ENCODE measurements at places on chromosomes 6 and 20. TPM values are rescaled to one million over a fixed set of nuclear protein-coding genes. Genes with fewer than 3 reads are reported as not detected.

DNA sequence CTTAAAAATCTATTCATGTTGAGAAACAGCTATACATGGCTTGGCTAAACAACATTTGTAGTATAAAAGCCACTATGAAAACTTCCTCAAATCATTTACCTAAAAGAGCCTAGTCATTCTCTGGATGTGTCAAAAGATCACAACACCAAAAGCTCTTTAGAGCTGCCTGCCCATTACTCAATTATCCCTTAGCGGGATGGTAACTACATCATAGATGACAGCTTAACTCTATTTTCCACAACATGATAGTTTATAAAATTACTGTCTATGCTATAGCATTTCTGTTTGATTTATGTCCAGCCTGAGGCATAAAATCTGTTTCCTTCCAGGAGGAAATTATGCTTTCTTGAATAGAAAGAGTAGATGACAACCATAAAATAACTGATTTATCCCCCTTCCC is 777.6 kb upstream of the HS3ST5 start:
- no peak overlapping the region for H3K4me3 ChIP-seq

The ZKSCAN3 gene
- 1.6 TPM for polyA plus RNA-seq

DNA sequence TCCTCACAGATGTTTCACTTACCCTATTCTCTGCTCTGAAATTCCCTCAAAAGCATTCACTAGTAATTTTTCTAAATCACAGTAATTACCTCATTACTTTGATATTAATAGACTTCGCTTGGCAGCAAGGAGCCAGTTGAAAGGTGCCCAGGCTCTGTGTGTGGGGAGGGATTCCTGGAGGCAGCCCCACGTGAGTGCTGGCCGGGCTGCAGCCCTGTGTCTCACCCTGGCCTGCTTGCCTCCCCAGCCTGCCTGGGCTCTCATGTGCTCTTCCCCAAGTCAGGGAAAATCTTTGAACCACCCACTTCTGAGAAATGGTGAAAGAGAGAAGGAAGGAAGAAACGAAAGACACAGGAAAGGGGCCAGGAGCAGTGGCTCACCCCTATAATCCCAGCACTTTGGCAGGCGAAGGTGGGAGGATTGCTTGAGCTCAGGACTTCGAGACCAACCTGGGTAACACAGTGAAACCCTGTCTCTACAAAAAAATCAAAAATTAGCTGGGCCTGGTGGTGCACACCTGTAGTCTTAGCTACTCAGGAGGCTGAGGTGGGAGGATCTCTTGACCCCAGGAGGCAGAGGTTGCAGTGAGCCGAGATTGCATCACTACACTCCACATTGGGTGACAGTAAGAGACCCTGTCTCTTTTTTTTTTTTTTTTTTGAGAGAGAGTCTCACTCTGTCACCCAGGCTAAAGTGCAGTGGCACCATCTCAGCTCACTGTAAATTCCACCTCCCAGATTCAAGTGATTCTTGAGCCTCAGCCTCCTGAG is 20.0 kb upstream of the SNTA1 start:
- no peak overlapping the region for H3K4me3 ChIP-seq
- H3K36me3 ChIP-seq = no peaks in the 10 kb centered on the region
- H3K27ac ChIP-seq = no peak overlapping the region
- no peaks in the 10 kb centered on the region for H3K27me3 ChIP-seq
- no peak for DNase-seq

The ANKRD66 gene
- not detected for polyA plus RNA-seq

The SPATS1 gene
- not detected for polyA plus RNA-seq

The SNAP91 gene
- 0.15 TPM for polyA plus RNA-seq

The GLP1R gene
- not detected for polyA plus RNA-seq

DNA sequence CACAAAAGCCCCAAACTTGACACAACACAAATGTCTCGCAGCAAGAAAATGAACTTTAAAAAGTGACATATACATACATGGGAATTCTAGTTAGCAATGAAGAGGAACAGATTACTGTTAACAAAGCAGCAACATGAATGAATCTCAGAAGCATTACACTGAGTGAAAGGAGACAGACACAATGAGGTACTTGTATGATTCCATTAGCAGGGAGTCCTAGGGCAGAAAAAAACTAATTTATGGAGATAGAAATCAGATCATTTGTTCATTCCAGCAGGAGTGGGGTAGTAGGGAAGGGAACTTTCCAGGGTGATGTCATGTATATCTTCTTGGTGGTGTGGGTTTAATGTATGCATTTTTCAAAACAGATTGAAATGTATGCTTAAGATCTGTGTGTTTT is 524.4 kb downstream of the KIF16B start:
- no peak overlapping the region for H3K27ac ChIP-seq
- no peaks in the 10 kb centered on the region for H3K4me1 ChIP-seq
- no peaks in the 10 kb centered on the region for H3K36me3 ChIP-seq
- no peaks in the 10 kb centered on the region for H3K27me3 ChIP-seq
- H3K4me3 ChIP-seq = no peak overlapping the region

The MLN gene
- not detected for polyA plus RNA-seq

- H3K36me3 ChIP-seq = peaks cover 9% of the 10 kb centered on the region
- H3K4me3 ChIP-seq = no peak overlapping the region
- no peak for DNase-seq
These were observed 104.9 kb downstream of the FOXO3 start for GRCh38 chr6:108665495-108666196.

The TMEM170B gene
- 1.1 TPM for polyA plus RNA-seq

- H3K4me1 ChIP-seq = peaks cover 11% of the 10 kb centered on the region
- H3K27me3 ChIP-seq = peaks cover 68% of the 10 kb centered on the region
- H3K27ac ChIP-seq = no peak overlapping the region
- DNase-seq = no peak
- no peaks in the 10 kb centered on the region for H3K36me3 ChIP-seq
These were observed 17.2 kb upstream of the HCK start for GRCh38 chr20:32034581-32035425.

DNA sequence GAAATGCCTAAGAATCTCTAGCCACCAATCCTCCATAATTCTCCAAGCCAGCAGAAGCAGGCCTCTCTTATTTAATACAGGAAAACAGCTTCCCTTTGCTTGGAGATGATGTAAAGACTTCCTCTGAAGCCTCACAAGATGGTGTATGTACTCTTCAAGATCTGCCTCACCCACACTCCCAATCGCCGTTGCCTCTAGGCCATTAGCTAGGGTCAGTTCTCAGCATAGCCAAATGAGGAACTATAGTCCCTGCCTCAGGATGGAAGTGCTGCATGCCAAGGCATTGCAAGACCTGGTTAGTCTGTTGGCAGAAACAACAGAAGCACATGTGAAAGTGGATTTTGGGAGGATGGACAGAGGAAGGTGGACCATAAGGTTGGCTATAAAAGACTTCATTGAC is 139.1 kb downstream of the SCML4 start:
- no peak overlapping the region for H3K27ac ChIP-seq
- DNase-seq = no peak
- H3K4me1 ChIP-seq = no peaks in the 10 kb centered on the region

The DLK2 gene
- not detected for polyA plus RNA-seq

GRCh38 chr6:74091136-74091793 is 395.3 kb downstream of the CD109 start:
- peak; percentile 80 for DNase-seq
- H3K4me1 ChIP-seq = no peaks in the 10 kb centered on the region
- no peaks in the 10 kb centered on the region for H3K27me3 ChIP-seq
- H3K4me3 ChIP-seq = no peak overlapping the region
- H3K27ac ChIP-seq = peak overlapping the region; percentile 15
- H3K36me3 ChIP-seq = no peaks in the 10 kb centered on the region

All from stomach (tissue), 19 donors.